Stimulated activated CD8-positive, alpha-beta memory T cell treated with anti-CD3 and anti-CD28 coated beads, Interleukin-4, amount 100 ng/mL, for 4 hours (primary cell): ENCODE measurements at places on chromosomes 6 and 20.

- no peak for DNase-seq
Observed at GRCh38 chr6:14316651-14317386, 199.2 kb downstream of the CD83 start.

DNA sequence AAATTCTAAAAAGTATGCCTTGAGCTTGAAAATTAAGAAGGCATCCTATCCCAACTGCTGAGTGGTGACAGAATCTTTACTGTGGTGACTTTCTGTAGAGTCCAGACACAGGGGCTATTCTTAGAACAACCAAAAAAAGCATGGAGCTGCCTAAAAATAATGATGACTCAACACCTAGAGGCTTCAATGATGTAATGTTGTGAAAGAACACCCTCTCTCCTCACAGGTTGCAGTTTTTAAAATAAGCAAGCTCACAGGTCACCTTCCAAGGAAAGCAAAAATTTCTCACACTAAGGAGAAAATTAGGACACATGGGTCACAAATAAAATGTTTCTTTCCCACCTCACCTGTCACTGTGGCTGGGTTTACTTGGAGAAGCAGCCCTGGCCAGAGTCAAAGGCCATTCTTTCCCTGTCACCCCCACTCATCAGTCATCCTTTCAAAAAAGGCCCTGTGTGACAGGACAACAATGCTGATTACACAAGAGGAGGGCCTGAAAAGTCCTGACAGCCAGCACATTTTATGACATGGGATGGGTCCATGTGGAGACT is 53.5 kb downstream of the RCAN2 start:
- DNase-seq, result no peak

DNA sequence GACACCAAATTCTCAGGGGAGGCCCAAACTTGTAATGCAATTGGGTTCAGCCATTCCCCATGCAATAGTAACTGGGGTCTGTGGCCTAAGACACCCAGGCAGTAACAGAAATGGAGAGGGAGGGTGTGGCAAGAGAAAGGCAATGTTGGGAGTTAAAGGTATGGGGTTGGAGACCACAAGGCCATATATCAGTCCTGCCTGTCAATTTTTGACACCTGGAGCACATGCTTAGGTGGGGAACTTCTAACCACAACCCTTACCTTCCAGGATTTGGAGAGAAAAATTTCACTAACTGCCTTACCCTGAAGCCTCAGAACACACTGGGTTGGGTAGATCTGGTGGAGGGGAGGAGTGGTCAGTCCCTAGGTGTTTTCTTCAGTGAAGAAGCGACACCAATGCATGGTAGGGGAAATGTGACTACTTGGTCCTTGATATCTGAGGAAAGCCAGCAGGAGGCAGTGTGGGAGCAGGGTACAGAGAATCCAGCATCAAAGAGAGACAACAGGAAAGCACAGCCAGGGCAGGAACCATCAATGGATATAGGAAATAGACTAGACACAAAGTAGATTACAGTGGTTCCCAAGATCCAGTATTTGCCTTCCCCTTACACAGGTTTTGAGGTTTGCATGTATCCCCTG is 6.8 kb upstream of the USP49 start:
- DNase-seq, result peak; percentile 37

DNA sequence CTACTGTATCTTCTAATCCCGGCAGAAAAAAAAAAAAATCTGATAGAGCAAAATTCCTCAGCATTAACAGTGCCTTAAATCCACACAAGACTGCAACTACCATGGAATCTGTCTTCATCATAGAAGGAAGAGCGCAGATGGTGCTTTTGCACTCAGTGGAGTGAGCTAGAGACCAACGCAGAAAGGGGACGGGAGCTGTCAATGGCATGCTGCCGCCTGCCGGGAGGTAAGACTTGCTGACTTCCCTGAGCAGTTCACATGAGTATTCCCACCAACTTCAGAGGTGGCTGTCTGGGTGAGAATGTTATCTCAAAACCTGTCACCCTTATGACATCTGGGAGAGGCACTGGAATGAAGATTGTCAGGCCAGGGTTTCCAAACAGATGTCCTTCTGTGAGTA is 35.6 kb downstream of the DZANK1 start:
- no peak for DNase-seq

- no peak for DNase-seq
Observed at GRCh38 chr20:10939331-10939941, 265.6 kb upstream of the JAG1 start.

- no peak for DNase-seq
Observed at GRCh38 chr20:54085910-54086309, 15.5 kb upstream of the BCAS1 start.

- no peak for DNase-seq
Observed at GRCh38 chr6:110029144-110029543, 51.0 kb downstream of the GPR6 start.

- no peak for DNase-seq
Observed at GRCh38 chr6:79548304-79548703, 11.1 kb upstream of the LCA5 start.
